ENCODE measurements at places on chromosomes 6 and 20.

GRCh38 chr6:111663692-111664564 lies 58.2 kb upstream of the TRAF3IP2 start:
- no peak for DNase-seq

DNA sequence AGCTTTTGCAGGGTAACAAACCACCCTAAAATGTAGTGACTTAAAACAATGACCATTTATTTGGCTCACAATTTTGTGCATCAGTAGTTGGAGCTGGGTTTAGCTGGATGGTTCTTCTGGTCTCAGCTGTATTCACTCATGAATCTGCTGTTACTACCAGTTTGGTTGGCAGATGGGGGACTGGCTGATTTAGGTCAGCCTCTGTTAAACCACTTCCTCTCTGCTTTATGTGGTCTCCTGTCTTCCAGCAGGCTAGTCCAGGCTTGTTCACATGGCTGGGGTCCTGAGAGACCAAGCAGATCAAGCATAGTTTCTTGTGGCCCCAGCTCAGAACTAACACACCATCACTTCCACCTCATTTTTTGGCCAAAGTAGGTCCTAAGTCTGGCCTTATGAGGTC lies 67.2 kb upstream of the LAMP5 start:
- no peak for DNase-seq

DNA sequence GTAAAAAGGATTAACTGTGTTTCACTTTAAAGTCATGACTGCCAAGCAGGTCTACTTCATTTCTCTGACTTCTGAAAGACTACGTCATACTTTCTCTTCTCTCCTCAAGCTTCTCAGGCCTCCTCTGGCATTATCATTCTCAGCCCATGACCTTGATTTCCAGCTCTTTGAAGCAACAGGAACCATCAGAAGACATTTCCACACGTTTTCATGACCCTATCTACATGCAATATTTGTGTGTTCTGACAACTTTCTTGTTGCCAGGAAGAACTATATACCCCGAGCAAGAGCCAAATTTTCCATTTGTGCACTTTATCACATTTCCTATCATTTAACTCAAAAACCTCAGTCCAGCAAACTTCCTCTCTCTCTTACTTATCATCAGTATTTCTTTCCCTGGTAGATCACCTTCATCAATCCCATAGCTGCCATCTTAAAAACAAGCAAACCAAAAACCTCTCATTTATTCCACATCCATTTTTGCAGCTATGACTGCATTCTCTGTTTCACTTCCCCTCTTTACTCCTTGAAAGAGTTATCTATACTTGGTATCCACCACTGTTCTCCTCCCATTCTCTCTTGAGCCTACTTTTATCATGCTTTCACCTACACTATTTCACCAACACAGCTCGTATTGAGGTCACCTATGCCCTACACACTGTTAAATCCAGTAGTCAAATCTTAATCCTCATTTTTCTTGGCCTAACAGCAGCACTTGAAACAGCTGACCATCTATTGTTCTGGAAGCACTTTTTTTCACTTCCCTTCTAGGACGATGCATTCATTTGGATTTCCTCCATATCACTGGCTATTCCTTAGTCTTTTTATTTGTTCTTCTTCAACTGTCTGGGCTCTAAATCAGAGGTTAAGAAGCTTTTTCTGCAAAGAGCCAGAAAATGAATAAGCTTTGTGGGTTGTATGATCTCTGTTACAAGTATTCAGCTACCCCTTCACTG lies 47.1 kb downstream of the STX7 start:
- no peak for DNase-seq

- no peak for DNase-seq
These were observed 70.9 kb downstream of the IBTK start for GRCh38 chr6:82176616-82177015.
